ENCODE measurements at places on chromosomes 3 and 15.

- no peak for DNase-seq
These were observed 73.7 kb upstream of the MB21D2 start for GRCh38 chr3:192991356-192991755.

DNA sequence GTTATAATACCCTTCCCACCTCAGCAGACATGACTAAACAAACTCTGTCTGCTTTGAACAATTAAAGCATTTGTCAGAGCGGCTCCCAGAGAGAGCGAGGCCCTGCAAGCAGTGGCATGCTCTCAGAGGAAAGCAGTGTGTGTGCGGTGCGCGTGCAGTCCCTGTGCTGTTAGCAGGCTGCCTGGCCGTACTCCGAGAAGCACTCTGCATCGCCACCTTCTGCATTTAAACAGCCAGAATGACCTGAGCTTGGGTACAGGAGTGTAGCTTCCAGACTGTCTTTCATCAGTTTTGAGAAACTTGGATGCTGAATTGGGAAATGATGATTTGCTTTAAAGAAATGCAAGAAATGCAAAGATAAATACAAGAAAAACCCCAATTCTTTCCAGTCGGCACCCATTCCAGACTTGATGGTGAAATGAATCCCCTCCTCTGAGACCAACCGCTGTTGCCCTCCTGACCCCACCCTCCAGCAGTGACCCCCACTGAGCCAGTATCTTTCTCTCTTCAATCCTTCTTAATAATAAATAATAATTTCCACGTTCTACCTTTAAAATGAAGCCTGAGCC, 113.5 kb downstream of the VGLL4 start:
- DNase-seq = no peak

GRCh38 chr3:116815831-116816588, 106.4 kb downstream of the TUSC7 start:
- DNase-seq = no peak

GRCh38 chr15:29115093-29115991, 154.3 kb downstream of the NSMCE3 start:
- DNase-seq = no peak

DNA sequence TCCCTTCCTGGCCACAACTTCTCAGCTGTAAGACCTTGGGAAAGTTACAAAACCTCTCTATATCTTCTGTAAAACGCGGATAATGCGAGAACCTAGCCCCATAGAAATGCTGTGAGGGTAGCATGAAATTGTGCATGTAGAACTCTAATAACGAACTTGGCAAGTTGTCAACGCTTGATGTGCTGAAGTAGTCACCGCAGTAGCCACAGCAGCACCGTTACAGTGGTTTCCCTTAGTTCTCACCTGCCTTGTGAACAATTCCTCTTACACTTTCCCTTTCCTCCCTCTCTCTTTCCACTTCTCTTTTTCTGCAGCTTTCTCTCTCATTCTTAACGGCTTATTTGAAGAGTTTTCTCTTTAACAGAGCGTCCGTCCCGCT, 447 bp upstream of the SHQ1 start:
- DNase-seq = peak; percentile 32

GRCh38 chr3:42067326-42067725, 23.8 kb upstream of the TRAK1 start:
- DNase-seq = no peak

- no peak for DNase-seq
These were observed 82.3 kb downstream of the IQSEC1 start for GRCh38 chr3:12990781-12991480.

DNA sequence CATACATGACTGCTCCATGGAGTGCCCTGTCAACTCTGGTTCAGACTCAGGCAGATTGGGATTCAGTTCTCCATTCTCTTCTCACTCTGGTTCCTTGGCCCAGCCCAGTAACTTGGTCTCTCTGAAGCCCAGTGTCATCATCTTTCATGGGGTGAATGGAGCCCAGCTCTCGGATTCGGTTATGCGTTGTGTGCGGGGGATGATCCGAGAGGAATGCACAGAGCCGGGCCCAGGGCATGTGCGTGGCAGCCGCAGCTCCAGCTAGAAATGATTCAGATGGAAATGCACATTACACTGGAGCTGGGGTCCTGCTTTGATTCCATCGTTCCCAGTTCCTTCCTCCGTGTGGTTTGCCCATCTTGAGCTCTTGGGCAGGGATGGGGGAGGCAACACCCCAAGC, 189.4 kb downstream of the FEZF2 start:
- DNase-seq = no peak

DNA sequence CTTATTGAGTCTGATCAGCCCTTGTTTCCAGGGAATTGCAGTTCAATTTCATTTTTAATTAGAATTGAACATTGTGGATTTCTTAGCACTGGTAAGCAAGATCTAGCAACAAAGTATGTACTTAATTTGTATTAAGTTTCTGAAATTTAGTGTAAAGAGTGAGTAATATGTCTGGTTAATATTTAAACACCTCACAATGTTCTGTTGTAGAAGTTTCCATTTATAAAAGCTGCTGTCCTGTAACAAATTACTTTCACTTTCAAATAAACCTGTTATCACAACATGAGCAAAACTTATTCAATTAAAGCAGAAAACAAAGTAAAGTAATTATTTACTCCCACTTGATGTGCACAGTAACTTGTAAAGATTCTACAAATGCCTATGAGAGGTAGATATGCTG, 448.5 kb downstream of the NAALADL2 start:
- DNase-seq = no peak

- DNase-seq = no peak
These were observed 6.6 kb downstream of the DTWD1 start for GRCh38 chr15:49627407-49627877.

DNA sequence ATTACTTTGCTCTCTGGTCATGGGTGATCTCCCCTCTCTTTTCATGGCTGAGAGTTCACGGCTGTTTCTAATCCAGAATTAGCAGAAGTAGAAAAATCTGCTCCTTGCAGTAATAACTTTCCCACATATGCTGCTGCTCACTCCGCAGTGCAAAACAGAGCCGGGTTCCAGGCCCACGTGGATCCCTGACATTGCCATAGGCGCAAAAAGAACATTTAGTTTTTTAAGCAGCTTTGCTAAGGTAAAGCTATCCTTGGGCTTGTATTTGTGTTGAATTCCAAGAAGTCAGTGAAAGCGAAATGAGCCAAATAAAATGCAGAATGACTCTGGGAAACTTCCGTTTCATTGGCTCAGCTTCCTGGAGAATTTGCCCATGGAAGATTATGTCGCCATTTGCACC, 633.7 kb upstream of the SUCLG2 start:
- DNase-seq = no peak

DNA sequence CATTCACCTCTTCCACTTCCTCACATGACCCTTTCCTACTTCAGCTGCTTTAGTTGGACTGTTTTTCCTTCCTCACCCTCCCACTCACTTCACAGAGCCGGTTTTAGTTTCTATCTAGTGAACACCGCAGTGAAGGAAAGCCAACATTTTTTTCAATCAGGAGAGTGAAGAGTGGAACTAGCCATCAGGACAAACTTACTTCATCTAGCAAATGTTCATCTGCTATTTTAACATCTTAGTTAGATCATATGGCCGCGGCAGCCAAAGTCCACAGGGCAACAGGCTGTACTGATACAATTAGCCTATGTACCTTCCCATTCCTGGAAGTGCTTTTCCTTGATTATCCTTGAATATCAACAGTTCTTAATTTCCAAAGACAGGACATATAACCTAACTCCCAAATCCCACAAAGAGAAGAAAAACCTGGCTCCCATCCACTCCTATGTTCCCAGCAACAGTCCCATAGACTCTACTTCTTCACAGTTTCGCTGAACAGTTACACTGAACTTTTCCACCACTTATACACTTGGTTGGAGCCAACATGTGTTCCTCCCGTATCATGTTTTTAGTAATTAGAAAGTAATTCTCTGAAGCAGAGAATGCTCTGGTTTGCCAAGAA, 456.2 kb upstream of the THBS1 start:
- no peak for DNase-seq

GRCh38 chr3:151777880-151778279, 36.0 kb upstream of the AADAC start:
- DNase-seq = no peak

GRCh38 chr3:52117537-52117936, 36.7 kb downstream of the POC1A start:
- DNase-seq = no peak

DNA sequence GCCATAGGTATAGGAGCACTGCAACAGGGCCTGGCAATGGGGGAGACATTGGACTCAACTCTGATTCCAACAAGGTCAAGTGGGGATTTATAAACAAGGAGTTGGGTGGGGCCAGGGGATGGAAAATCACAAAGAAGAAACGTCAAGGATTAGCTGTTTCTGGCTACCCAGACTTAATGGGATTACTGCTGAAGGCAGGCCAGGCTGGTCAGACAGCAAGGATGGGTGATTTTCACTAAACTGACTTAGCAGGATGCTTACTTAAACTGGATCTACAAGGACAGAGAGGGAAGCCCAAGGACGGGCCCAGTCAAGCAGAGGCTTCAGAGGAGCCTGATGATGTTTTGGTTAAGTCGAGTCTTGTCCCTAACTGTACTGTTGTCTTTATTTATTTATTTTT, 76.2 kb downstream of the USP13 start:
- no peak for DNase-seq

GRCh38 chr3:126446791-126447190, 28.9 kb downstream of the ZXDC start:
- DNase-seq = no peak

Measured in activated naive CD4-positive, alpha-beta T cell treated with Interleukin-2 at 50 U/mL for 16 hours (primary cell).